ENCODE measurements at places on chromosomes 16 and 17. TPM values are rescaled to one million over a fixed set of nuclear protein-coding genes. Genes with fewer than 3 reads are reported as not detected.

GRCh38 chr16:7351610-7352510 is 19.2 kb downstream of the RBFOX1 start:
- H3K4me1 ChIP-seq, result peaks cover 2% of the 10 kb centered on the region
- H3K27ac ChIP-seq, result no peak overlapping the region
- no peaks in the 10 kb centered on the region for H3K36me3 ChIP-seq
- no peak overlapping the region for H3K4me3 ChIP-seq
- DNase-seq, result no peak
- H3K27me3 ChIP-seq, result no peaks in the 10 kb centered on the region

DNA sequence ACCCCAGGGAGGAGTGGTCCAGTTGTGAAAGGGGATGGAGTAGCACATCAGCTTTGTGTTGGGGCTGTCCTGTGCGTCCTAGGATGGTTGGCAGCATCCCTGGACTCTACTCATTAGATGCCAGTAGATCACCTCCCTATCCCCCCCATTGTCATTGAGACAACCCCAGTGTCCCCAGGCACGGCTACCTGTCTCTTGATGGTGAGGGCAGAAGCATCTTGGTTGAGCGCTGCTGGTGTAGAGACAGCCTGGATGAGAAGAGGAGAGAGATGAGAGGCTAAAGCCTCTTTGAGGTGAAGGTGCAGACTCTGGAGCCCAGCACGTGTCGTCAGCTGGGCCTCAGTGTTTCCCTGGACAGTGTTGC is 55.4 kb downstream of the TNFRSF13B start:
- H3K4me3 ChIP-seq, result no peak overlapping the region
- no peaks in the 10 kb centered on the region for H3K27me3 ChIP-seq
- no peaks in the 10 kb centered on the region for H3K36me3 ChIP-seq
- no peak overlapping the region for H3K27ac ChIP-seq
- DNase-seq, result no peak
- H3K4me1 ChIP-seq, result peaks cover 6% of the 10 kb centered on the region

DNA sequence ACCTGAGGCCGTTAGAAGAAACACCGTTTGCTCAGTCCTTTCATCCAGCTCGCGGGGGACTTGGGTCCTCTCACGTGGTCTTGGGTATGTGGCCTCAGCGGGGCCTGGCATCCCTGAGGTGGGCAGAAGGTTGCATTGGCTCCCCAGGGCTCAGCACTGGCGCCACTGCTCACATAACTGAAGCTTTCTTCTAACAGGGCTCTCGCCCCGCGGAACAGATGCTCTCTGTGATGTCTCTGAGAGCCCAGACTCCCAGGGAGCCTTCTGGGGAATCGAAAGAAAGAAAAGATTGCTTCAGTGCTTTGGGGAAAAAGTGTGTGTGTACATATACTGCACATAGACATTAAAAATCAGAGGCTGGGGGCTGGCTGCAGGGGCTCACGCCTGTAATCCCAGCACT is 10.1 kb downstream of the MGRN1 start:
- H3K36me3 ChIP-seq, result peaks cover 23% of the 10 kb centered on the region
- H3K4me1 ChIP-seq, result peaks cover under 1% of the 10 kb centered on the region
- no peaks in the 10 kb centered on the region for H3K27me3 ChIP-seq
- H3K27ac ChIP-seq, result no peak overlapping the region
- H3K4me3 ChIP-seq, result no peak overlapping the region

GRCh38 chr17:60102632-60103096 is 23.9 kb upstream of the HEATR6 start:
- no peaks in the 10 kb centered on the region for H3K4me1 ChIP-seq
- no peaks in the 10 kb centered on the region for H3K27me3 ChIP-seq
- DNase-seq, result no peak
- H3K36me3 ChIP-seq, result no peaks in the 10 kb centered on the region

- H3K27ac ChIP-seq, result no peak overlapping the region
- no peaks in the 10 kb centered on the region for H3K4me1 ChIP-seq
- H3K4me3 ChIP-seq, result no peak overlapping the region
Observed at GRCh38 chr17:6823011-6823442, 8.5 kb downstream of the TEKT1 start.

- no peak for DNase-seq
- H3K36me3 ChIP-seq, result no peaks in the 10 kb centered on the region
- H3K27me3 ChIP-seq, result no peaks in the 10 kb centered on the region
- H3K4me1 ChIP-seq, result peaks cover 5% of the 10 kb centered on the region
- H3K27ac ChIP-seq, result no peak overlapping the region
- H3K4me3 ChIP-seq, result no peak overlapping the region
Observed at GRCh38 chr16:20844054-20844453, 37.7 kb downstream of the REXO5 start.

GRCh38 chr16:77961814-77962213 is 60.5 kb upstream of the CLEC3A start:
- H3K27ac ChIP-seq, result no peak overlapping the region
- H3K36me3 ChIP-seq, result no peaks in the 10 kb centered on the region
- no peak for DNase-seq
- H3K4me1 ChIP-seq, result no peaks in the 10 kb centered on the region
- no peaks in the 10 kb centered on the region for H3K27me3 ChIP-seq
- no peak overlapping the region for H3K4me3 ChIP-seq

DNA sequence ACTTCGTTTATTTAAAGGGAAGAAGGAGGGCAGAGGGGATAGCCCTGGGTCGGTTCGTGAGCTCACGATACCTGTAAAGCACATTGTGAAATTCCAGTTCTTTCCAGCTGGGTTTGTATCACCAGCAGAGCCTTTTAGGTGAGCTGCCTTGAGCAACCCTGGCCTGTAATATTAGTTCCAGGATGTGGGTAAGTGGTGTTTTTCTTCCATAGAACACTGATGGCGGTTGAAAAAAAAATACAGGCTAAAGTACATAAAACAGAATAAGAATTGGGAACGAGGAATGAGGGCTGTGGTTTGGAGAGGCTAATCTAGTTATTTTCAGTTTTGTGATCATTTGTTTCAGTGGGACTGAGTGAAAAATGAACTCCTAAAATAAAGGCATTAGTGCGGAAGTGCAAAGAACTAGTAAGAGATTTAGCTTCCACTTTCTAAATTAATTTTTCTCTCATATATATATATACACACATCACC is 20.6 kb downstream of the HS3ST3B1 start:
- no peaks in the 10 kb centered on the region for H3K4me1 ChIP-seq
- H3K36me3 ChIP-seq, result no peaks in the 10 kb centered on the region
- H3K27ac ChIP-seq, result no peak overlapping the region
- H3K4me3 ChIP-seq, result no peak overlapping the region

GRCh38 chr16:69223882-69224281 is 36.9 kb downstream of the SNTB2 start:
- H3K4me3 ChIP-seq, result no peak overlapping the region
- no peak overlapping the region for H3K27ac ChIP-seq
- no peak for DNase-seq
- H3K4me1 ChIP-seq, result no peaks in the 10 kb centered on the region

DNA sequence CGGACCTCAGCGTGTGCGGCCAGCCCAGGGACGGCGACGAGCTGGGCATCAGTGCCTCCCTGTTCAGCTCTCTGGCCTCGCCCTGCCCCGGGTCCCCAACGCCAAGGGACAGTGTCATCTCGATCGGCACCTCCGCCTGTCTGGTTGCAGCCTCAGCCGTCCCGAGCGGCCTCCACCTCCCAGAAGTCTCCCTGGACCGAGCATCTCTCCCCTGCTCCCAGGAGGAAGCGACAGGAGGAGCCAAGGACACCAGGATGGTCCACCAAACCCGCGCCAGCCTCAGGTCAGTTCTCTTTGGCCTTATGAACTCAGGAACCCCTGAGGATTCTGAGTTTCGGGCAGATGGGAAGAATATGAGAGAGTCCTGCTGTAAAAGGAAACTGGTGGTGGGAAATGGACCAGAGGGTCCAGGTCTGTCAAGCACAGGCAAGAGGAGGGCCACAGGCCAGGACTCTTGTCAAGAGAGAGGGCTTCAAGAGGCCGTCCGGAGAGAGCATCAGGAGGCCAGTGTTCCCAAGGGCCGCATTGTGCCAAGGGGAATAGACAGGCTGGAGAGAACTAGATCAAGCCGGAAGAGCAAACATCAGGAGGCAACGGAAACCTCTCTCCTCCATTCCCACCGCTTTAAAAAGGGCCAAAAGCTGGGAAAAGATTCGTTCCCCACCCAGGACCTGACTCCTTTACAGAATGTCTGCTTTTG is 825 bp downstream of the HASPIN start:
- H3K36me3 ChIP-seq, result peaks cover 5% of the 10 kb centered on the region
- H3K4me3 ChIP-seq, result peak overlapping the region; percentile 65
- peaks cover 6% of the 10 kb centered on the region for H3K4me1 ChIP-seq
- DNase-seq, result no peak
- H3K27ac ChIP-seq, result no peak overlapping the region

GRCh38 chr17:76265624-76266243 is 586 bp downstream of the UBALD2 start:
- H3K27ac ChIP-seq, result peak overlapping the region; percentile 91
- H3K4me1 ChIP-seq, result peaks cover 52% of the 10 kb centered on the region
- H3K27me3 ChIP-seq, result no peaks in the 10 kb centered on the region
- DNase-seq, result peak; percentile 77
- H3K36me3 ChIP-seq, result peaks cover 16% of the 10 kb centered on the region
- H3K4me3 ChIP-seq, result peak overlapping the region; percentile 99

DNA sequence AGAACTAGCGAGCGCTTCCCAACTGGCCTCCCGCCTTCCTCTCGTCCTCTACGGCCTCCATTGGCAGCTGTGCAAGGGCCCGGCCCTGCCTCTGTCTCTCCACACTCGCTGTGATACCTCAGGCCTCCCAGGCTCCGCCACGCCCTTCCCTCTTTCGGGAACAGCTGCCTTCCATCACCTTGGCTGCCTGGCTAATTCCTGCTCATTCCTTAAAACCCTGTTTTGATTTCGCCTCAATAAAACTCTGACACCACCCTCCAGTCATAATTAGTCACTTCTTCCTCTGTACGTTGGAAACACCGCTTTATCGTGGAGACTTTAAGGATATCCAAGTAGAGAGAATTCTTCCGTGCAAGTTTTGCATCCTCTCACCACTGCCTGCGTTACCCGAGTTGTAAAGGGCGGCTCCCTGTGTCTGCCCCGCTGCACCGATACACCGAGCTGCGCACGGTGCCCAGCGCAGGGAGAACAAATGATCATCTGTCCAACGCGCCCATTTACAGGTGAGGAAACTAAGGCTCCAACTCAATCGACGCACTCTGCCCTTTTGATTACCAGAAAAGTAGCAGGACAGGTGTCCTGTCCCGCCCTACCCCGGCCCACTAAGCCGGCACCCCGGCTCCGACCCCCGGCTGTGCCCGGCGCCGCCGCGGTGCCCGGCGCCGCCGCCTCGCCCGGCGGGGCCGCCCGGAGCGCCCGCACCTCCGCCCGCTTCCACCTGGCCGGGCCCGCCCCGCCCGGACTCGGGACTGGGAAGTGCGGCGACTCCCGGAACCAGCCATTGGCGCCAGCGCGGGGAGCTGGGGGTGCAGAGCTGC is 139.7 kb downstream of the SEC14L1 start:
- H3K4me1 ChIP-seq, result peaks cover 8% of the 10 kb centered on the region
- peak overlapping the region; percentile 28 for H3K4me3 ChIP-seq
- no peak overlapping the region for H3K27ac ChIP-seq
- DNase-seq, result peak; percentile 48

Gene SLC46A1
- 13.9 TPM for total RNA-seq

Gene RNF227
- total RNA-seq, result 4.9 TPM

Gene AATK
- 9.3 TPM for total RNA-seq

Gene HNF1B
- not detected for total RNA-seq

Gene ZP2
- not detected for total RNA-seq

Measured in heart left ventricle (tissue), 16 donors.